ENCODE measurements at places on chromosomes 5 and 9.
A peak's percentile ranks its signal among the peaks of the same experiment; 100 is the strongest.

DNA sequence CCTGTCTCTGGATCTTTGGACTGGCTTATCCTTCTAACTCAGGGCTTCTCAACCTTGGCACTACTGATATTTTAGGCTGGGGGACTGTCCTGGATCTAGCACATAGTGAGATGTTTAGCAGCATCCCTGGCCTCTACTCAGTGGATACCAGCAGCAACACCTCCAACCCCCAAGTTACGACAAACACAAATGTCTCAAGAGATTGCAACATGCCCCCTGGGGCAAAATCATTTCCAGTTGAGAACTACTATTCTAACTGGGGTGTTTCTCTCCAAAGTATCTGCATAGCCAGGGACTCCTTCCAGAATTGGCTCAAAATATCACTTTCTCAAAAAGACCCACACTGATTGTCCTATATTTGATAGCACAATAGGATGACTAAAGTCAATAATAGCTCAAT is 7.2 kb upstream of the TLR4 start:
- no peak for DNase-seq

GRCh38 chr5:109589239-109589638 is 100.5 kb upstream of the MAN2A1 start:
- DNase-seq = no peak

GRCh38 chr5:119217183-119217582 is 138.6 kb upstream of the TNFAIP8 start:
- DNase-seq = no peak

DNA sequence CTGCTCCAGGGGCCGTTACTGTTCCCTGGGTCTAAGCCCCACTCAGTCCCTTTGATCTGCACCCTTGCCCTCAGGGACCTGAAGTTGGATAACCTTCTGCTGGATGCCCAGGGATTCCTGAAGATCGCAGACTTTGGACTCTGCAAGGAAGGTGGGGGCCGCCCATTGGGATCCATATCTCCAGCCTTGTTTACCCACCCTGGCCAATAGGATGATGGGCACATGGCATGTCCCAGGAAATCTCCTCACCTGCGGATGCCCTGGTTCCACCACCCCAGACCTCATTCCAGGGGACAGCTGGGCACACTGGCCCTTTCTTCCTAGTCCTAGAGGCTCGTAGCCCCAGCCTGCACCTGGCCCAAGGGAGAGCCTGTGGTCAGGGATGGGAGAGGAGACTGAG is 5.5 kb downstream of the ZDHHC12 start:
- no peak for DNase-seq

DNA sequence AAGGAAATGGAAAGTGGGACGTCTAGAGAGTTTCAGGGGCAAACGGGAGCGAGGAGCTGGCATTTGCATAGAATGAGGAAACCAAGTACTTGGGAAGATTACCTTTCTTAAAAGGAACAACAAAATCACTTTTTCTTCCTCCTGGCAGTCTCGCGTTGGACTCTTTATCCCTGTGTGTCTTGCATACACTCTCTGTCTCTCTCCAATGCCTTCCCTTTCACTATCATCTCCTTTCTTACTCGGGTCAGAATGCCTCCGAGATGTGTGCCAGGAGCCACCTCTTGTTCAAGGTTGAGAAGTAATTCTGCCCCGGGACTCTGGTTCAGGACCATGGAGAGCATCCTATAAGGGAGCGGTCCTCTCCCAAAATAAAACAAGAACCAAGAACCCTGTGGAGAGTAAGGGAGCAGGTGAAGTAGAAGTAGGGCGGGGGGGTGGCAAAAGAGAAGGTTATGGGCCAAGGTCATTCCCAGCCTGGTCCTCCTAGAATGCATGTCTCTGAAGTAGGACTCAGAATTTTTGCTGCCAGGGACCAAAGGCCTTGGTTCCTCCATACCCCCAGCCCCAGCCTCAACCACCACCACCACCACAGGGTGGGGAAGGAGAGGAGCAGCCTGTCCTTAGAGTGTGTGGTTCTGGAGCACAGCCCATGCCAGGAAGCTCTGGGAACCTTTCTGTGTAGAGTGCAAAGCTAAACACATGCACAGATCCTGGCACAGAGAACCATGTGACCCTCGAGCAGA is 72.1 kb upstream of the ARAP3 start:
- DNase-seq = no peak

- DNase-seq = no peak
Observed at GRCh38 chr5:55713871-55714270, 1.7 kb upstream of the SLC38A9 start.

- no peak for DNase-seq
Observed at GRCh38 chr5:78527054-78527859, 121.3 kb downstream of the LHFPL2 start.

DNA sequence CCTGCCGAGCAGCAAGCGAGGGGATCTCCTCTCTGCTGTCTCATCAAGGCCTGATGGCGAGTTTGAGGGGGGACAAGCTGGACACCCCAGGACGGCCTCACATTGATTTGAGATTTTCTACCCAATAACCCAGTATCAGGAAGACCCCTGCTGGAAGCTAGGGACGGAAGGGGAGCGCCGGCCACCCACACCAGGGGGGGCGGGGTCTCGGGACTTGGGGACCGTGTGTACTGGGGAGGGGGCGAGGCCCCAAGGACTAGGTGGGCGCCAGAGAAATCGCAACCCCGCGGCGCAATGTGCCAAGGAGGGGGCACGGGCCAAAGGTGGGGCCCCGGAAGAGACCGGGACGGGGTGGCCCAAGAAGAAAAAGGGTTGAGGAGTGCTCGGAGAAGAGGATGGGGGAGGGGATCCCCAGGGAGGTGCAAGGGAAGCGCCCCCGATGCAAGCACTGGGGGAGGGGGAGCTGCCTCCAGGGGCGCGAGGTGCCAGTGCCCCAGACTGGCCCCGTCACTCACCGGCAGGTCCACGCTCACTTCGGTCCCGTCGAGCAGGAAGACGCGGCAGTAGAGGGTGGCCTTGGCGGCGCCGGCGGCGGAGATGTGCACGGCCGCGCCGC is 1.1 kb downstream of the EPB41L4B start:
- DNase-seq = no peak

DNA sequence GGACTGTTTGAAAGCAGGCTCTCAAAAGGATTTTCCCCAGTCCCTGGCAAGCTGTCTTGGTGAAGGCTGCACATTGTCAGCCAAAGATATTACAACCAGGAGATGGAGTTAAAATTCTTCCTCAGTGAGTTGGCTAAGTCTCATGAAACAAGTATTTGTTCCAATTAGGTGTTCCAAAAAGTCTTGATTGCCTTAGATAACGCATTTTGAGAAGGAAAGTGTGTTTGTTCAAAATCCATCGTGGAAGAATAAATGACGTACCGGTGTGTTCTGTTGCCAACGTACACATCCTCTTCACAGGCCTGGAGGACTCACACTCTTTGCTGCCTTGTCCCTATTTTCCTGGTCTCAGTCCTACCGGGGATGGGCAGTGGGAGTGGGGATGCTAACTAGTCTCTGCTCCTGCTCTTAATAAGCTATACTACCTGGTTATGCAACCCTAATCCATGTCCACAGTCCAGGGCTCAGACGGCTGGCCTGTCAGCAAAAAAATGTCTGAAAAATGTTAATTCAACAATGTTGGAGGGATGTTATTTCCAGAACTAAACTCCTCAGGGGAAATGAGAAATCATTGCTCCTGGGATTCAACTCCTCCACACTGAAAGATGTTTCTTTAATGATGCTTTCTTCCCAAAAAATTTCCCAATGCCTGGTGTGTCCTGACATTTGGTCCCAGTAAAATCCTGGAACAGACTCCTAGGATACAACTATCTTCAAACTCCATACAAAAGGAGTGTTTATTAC is 175.3 kb upstream of the KLF9 start:
- no peak for DNase-seq

GRCh38 chr9:37200433-37201005 is 80.1 kb downstream of the ZCCHC7 start:
- no peak for DNase-seq

DNA sequence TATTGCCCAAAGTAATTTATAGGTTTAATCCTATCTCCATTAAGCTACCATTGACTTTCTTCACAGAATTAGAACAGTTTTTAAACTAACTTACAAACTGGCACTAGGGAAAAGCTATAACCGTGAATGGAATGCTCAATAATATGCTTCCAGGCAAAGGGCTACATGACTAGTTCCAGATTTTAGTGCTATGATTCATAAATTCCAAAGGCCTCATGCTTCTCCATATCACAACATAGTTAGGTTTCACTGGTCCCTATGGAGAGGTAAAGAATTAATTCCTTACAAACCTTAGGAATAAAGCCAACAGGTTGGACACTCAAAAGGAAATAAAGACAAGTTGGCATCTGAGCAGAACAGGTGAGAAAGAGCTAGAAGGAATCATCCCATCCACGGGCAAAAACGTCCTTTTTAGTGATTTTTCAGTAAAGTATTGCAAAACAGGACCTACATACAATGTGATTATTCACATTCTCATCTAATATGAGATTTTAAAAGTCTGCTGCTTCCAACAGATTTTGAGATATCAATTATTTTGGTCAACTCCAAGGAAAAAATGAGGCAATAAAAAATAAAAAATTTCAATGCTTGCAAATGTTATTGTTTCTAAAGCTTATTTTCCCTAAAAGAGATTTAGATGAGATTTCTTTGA is 97.0 kb upstream of the TARS1 start:
- no peak for DNase-seq

DNA sequence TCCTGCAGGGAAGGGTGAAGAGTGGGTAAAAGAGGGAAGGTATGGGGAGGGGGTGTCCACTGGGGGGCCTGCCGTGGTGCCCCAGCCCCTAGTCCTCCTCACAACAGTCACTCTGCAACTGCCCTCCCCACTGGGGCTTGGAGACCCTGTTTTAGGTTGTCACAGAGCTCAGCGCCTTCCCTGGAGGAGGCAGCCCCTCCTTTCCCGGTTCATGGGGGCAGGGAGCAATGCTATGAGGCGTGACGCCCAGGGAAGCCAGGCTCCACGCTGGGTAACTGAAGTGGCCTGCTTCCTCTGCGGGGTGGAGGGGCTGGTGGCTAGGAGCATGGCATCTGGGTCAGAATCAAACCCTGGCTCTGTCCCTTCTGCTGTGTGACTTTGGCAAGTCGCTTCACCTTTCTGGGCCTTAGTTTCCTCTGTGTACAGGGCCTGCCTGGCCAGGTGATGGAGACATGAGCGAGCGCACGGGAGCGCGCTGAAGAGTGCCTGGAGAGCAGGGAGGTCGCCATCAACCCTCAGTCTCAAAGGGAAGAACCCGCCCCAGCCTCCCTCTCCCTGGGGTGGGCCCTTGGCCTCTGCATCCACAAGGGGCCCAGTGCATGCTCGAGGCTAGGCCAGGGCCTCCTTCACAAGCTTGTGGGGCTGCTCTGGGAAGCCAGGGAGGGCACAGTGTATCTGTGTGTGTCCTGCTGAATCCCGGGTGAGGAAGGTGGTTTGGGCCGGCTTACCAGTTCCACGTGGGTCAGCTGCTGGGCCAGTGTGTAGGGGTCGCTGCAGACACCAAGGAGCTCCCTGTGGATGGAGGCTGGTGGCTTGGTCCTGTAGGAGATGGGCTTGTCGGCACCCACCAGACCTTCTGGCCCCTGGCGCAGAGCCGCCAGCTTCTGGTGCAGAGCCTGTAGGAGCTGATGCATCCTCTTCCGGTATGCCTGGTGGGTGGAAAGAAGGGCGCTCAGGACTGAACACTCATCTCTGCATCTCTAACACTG is 56.4 kb upstream of the RNF130 start:
- DNase-seq = no peak

- DNase-seq = no peak
Observed at GRCh38 chr5:138662599-138662998, 87.4 kb upstream of the HSPA9 start.

- DNase-seq = no peak
Observed at GRCh38 chr5:31815376-31815775, 176.4 kb downstream of the PDZD2 start.

DNA sequence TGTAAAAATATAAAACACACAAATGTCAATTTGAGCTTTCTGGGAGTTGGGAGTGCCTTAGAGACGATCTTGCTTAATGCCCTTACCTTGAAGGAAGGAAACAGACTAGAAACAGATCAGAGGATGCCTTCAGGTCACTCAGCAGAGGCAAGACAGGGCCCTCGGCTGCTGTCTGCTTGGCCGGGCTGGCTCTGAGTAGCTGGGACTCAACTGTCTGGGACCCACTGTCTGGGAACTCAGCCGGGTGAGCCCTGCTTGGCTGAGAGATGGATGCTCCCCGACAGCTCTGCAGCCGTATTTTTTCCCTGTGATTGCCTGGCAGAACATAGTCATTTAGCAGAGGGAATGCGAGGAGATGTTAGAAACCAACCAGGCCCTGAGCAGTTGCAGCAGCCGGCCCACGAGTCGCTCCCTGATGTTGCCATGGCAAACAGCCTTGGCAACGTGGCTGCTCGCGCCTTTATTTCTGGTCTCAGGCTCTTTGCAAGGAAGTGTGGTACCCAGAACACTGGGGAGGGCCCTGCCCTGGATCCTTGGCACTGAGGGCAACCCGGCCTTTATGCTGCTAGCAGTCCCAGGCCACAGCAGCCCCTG is 10.9 kb downstream of the PPARGC1B start:
- peak; percentile 70 for DNase-seq

GRCh38 chr5:37896159-37896558 is 56.3 kb upstream of the GDNF start:
- no peak for DNase-seq

DNA sequence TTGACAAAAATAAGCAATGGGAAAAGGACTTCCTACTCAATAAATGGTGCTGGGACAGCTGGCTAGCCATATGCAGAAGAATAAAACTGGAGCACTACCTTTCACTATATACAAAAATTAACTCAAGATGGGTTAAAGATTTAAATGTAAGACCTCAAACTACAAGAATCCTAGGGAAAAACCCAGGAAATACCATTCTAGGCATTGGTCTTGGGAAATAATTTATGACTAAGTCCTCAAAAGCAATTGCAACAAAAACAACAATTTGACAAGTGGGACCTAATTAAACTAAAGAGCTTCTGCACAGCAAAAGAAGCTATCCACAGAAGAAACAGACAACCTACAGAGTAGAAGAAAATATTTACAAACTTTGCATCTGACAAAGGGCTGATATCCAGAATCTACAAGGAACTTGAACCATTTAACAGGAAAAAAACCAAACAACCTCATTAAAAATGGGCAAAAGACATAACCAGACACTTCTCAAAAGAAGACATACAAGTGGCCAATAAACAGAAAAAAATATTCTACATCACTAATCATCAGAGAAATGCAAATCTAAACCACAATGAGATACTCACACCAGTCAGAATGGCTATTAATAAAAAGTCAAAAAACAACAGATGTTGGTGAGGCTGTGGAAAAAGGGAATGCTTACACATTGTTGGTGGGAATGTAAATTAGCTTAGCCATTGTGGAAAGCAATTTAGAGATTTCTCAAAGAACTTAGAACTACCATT is 75.2 kb upstream of the CPEB4 start:
- DNase-seq = no peak

GRCh38 chr9:124624735-124624992 is 117.5 kb upstream of the NR5A1 start:
- peak; percentile 97 for DNase-seq

DNA sequence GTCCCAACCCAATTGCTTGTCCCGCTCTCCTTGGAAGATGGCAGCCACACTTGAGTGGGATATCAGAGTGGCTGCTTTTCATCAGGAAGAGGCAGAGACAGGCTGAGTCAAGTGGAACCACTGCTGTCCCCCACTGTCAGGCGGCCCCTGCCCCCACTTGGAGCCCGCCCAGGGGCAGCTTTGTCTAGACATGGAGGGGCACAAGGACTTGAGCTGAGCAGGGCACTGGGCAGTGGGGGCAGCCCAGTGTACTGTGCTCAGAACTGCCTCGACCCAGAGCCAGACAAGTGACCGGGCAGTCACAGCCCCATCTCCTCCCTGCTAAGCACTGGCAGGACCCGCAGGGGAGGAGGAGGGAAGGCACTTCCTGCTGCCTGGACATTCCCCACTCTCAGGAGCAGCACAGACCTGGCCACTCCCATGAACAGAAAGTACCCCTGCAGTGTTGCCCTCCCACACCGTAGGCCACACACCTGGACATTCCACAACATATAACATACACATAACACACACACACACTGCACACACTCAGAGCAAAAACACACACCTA is 91.0 kb downstream of the MRPL36 start:
- DNase-seq = no peak

Measured in G401 (cell line).